A549 treated with DMSO at 1 μM for 4 hours (cell line): ENCODE measurements at places on chromosomes 4 and X. TPM values are rescaled to one million over a fixed set of nuclear protein-coding genes. Genes with fewer than 3 reads are reported as not detected.

NCAPG gene
- total RNA-seq: 20.4 to 32.9 TPM (median 29.1 TPM) in 5 replicates

YY2 gene
- 2.0 to 3.1 TPM (median 2.4 TPM) in 5 replicates for total RNA-seq

HHIP gene
- 0.71 to 1.2 TPM (median 0.84 TPM) in 5 replicates for total RNA-seq

GBA3 gene
- total RNA-seq: not detected in 5 replicates

CPZ gene
- total RNA-seq: 0.26 to 0.54 TPM (median 0.33 TPM) in 5 replicates

SFRP2 gene
- not detected in 5 replicates for total RNA-seq

KIT gene
- total RNA-seq: not detected in 5 replicates

C4orf17 gene
- total RNA-seq: not detected in 5 replicates

H2BW1 gene
- total RNA-seq: not detected in 5 replicates
